ENCODE measurements at places on chromosomes 16 and 17.
A peak's percentile ranks its signal among the peaks of the same experiment; 100 is the strongest.

- DNase-seq: peak; percentile 56
Measured at GRCh38 chr17:69473841-69474831, 59.6 kb downstream of the MAP2K6 start.

GRCh38 chr17:1180958-1181752 is 1.4 kb upstream of the ABR start:
- no peak for DNase-seq

DNA sequence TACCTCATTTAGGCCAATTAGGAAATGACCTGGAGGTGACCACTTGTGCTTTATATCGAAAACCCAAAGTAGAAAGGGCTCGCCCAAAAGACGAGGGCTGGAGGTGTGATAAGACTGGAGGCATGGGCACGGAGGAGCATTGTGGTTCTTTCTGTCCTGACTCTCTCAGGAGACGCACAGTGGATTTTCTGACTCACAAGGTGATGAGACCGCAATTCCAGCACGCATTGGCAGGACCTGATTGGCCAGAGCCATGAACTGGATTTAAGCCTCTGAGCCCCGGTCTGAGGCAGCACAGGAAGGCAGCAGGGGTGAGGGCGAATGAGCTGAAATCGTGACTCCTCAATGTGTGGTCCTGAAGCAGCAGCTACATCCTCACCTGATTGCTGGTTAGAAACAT is 559.1 kb upstream of the SALL1 start:
- DNase-seq: no peak

DNA sequence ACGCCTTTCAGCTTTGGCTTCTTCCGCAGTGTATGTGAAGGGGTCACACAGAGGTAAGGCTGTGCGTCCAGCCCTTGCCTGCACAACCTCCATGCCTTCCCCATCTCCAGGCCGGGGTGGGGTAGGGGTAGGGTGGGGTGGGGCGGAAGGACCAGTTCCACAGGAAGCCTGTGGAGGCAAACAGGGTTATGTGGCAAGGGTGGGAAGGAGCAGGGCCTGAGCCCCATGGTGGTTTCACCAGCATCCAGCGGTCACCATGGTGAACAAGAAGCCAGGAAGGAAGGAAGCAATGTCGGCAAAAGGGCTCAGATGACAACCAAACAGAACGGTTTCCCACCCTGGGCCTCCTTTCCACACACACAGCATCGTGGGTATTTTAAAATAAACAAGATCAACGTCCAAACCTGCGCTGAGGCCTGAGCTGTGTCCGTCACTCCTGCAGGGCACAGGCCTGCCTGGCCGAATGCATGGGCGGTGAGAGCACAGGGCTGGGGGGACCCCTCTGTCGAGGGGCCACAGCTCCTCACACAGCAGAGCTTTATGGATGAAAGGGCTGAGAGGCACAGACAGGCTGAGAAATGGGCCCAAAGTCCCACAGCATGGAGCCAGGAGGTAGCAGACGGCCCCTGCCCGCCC is 80.5 kb downstream of the ZNF778 start:
- no peak for DNase-seq

- peak; percentile 62 for DNase-seq
Measured at GRCh38 chr17:75516619-75517296, 430 bp downstream of the TSEN54 start.

- no peak for DNase-seq
Measured at GRCh38 chr17:80103449-80104085, 2.2 kb downstream of the GAA start.

DNA sequence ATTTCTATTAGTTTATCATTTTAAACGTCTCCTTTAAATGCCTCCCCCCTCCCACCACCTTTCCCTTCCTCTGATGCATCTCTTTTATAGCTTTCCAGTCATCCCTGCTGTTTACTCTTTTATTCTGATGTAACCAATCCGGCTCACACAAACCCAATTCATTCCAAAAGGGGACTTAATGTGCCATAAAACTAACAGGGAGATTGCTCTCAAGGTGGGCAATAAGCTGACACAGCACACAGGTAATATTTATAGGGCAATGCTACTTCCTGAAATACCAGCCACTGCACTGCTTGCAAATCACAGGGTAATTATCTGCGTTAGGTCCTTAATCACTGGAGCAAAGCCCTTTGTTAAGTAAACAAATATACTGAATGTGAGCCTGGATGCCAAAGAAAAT is 23.3 kb upstream of the CA10 start:
- no peak for DNase-seq

GRCh38 chr16:2842340-2843000 is 12.4 kb downstream of the ZG16B start:
- peak; percentile 34 for DNase-seq

GRCh38 chr16:54283725-54284318 is 2.8 kb downstream of the IRX3 start:
- DNase-seq: no peak

DNA sequence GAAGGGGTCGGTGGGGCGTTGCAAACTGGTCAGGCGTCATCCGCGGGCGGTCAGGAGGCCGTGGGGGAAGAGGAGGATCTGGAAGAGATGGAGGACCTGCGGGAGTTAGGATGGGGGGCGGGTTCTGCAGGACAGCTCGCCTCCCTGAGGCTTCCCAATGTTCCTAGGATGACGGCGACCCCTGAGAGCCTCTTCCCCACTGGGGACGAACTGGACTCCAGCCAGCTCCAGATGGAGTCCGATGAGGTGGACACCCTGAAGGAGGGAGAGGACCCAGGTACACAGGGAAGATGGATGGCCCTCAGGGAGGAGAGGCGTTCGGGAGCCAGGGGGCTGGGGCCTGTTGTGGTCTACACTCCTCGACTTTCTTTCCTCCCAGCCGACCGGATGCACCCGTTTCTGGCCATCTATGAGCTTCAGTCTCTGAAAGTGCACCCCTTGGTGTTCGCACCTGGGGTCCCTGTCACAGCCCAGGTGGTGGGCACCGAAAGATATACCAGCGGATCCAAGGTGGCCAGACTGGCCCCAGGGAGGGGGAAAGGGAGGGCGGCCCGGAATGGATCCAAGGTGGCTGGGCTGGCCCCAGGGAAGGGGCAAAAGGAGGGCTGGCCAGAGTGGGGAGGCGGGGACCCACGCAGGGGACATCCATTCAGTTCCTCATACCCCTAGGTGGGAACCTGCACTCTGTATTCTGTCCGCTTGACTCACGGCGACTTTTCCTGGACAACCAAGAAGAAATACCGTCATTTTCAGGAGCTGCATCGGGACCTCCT is 839 bp downstream of the PLD2 start:
- no peak for DNase-seq

GRCh38 chr17:76154292-76154691 is 13.2 kb upstream of the FOXJ1 start:
- DNase-seq: no peak

GRCh38 chr16:5078626-5079025 is 7.0 kb downstream of the ALG1 start:
- no peak for DNase-seq

All from adipocyte (in vitro differentiated cells).